ENCODE measurements at places on chromosomes 6 and 20.

- no peak for DNase-seq
Measured at GRCh38 chr20:49889935-49890333, 25.4 kb downstream of the SPATA2 start.

- DNase-seq: no peak
Measured at GRCh38 chr6:43089874-43090558, 13.9 kb downstream of the PTK7 start.

DNA sequence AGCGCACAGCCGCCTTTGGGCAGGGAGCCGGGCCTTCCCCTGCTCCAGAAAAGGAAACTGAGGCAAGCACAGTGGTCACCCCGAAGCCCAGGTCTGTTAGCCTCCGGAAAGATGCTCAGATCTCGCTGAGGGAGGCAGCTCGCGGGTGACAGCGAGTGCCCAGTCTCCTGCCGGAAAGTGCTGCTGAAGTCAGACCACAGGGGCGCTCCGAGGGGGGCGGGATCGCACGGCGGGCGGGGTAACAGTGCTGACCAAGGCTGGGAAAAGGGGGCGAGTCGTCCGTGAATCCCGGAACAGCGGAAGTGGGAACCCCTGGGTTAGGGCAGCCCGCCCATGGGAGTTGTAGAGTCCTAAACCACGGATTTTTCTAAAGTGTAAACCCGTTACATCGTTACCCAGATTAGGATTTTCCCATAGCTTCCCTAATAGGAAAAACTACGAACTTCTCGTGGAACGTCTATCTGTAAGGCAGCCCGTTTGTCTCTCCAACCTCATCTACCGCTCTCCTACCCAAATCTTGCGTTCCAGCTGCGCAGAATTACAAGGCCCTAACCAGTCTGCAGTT is 504 bp downstream of the VPS16 start:
- peak; percentile 27 for DNase-seq

DNA sequence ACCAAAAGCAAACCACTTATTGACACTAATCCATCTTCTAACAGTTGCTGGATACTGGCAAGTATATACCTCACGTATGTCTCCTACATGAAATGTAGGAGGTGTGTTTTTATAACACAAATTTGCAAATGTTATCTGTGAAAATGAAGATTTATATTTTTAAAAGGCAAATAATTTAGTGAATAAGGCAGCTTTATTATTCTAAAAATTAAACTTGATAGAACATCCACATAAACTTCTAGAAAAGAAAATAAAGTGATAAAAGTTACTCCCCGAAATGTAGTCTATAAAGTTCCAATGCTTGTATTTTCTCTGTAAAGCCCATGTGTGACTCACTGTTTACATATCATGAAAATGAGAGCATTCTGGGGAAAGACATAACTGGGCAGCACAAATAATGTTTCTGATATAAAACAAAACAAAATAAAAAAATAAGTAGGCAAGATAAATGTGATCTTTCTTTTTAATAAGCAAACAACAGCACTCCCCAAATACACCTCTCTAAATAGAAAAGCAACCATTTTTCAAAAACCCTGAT is 84.4 kb downstream of the MAP7 start:
- DNase-seq: no peak

GRCh38 chr20:59656417-59656816 is 52.1 kb downstream of the PHACTR3 start:
- no peak for DNase-seq

Data from Kasumi-1 (cell line).